Glutamatergic neuron (in vitro differentiated cells): ENCODE measurements at places on chromosomes 12 and 14.

DNA sequence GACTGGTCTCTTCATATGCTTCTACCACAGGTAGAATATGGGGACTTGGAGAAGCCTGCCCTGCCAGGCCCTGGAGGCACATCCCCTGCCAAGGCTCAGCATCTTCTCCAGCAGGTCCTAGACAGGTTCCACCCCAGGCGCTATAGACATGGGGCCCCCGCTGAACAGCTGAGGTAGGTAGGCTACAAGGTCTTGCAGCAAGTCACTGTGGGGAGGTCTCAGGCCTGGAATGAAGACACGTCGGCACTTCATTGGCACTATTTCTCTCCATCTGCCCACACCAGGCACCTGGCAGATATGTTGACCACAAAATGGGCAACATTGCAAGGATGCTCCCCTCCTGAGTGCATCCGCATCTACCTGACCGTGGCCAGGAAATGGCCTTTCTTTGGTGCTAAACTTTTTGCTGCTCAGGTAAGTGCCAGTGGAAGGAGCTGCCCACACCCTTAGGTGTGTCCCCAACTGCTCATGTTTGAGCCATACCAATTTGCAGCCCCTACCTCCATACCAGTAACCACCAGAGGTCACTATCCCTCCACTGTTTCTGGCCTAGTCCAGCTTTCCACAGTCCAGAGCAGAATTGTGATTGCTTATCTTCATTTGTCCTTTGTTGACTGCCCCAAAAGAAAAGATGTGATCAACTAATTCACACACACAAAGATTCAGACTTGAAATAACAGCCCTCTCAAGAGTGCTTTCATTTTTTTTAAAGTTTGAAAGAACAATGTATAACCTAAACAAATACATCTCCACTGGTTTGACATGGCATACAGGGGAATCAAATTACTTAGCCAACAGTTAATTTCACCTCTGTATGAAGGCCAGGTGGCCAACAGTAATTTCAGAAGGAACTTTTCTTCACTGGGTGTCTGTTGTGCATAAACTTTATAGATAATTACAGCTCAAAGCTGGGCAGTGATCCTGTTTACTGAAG is 16.1 kb downstream of the PIGH start:
- H3K27ac ChIP-seq: no peak overlapping the region
- H3K36me3 ChIP-seq: no peaks in the 10 kb centered on the region
- no peak overlapping the region for H3K4me3 ChIP-seq
- peak; percentile 47 for DNase-seq

DNA sequence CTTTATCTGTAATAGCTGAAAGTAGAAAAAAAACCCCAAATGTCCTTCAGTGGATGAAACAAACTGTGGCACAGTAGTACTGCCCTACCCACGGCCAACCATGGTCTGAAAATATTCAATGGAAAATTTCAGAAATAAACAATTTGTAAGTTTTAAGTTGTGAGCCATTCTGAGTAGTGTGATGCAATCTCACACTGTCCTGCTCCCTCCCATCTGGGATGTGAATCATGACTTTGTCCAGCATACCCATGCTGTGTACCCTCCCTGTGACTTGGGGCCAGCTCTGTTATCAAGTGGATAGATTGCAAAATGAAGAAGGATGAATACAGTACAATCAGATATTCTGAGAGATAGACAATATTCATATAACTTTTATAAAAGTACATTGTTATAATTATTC is 106.2 kb downstream of the SMOC1 start:
- no peaks in the 10 kb centered on the region for H3K4me1 ChIP-seq
- no peak for DNase-seq
- no peaks in the 10 kb centered on the region for H3K36me3 ChIP-seq
- H3K27ac ChIP-seq: no peak overlapping the region

DNA sequence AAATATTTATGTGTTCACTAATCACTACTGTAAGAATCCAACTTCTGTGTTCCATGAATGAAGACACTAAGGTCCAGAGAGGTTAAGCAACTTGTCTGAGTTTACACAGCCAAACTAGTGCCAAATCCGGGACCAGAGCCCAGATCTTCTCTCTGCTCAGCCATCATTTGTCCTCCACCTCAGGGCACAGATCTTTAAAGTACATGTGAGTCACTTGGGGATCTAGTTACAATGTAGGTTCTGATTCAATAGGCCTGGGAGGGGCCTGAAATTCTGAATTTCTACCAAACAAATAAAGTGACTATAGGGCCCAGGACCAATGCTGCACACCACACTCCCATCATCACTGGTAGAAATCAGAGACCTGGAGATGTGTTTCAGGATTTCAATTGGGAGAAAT is 162.9 kb downstream of the GXYLT1 start:
- no peak for DNase-seq
- H3K4me3 ChIP-seq: no peak overlapping the region
- H3K27me3 ChIP-seq: no peaks in the 10 kb centered on the region

DNA sequence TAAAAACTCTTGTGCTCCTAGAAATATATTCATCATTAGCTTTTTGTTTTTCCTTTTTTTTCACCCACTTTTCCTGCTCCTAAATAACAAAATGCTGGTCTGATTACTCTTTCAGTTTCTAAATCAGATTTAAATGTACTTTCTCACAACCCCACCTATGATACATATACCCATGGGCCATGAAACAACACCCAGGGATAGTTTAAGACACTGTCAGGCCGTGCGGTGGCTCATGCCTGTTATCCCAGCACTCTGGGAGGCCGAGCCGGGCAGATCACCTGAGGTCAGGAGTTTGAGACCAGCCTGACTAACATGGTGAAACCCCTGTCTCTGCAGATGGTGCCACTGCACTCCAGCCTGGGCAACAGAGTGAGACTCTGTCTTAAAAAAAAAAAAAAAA is 1.6 kb upstream of the NUMB start:
- DNase-seq: no peak
- H3K4me3 ChIP-seq: no peak overlapping the region
- H3K27me3 ChIP-seq: peaks cover 4% of the 10 kb centered on the region
- no peaks in the 10 kb centered on the region for H3K36me3 ChIP-seq

DNA sequence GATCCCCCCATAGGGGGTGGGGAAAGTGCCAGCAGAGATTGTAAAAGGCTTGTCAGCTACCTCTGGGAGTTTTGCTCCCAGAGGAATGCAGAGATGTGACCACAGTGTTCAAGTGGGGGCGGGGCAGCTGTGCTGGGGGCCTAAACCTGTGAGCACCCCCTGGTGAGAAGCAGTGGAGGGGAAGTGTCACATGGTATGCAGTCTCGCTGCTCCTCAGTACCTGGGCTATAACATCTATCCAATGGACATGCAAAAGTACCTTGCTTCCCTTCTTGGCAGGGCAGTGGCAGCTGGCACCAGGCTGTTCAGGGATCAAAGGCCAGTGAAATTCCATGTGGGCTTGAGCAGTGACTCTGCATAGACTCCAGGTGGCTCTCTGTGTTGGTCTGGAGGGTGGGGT is 20.3 kb downstream of the OR4K2 start:
- no peak overlapping the region for H3K27ac ChIP-seq
- H3K36me3 ChIP-seq: no peaks in the 10 kb centered on the region
- DNase-seq: no peak
- no peaks in the 10 kb centered on the region for H3K4me1 ChIP-seq
- no peak overlapping the region for H3K4me3 ChIP-seq

- no peak overlapping the region for H3K4me3 ChIP-seq
- peaks cover 15% of the 10 kb centered on the region for H3K4me1 ChIP-seq
- peaks cover 6% of the 10 kb centered on the region for H3K27me3 ChIP-seq
- no peak for DNase-seq
Measured at GRCh38 chr14:100278702-100279101, 27.5 kb downstream of the SLC25A29 start.

DNA sequence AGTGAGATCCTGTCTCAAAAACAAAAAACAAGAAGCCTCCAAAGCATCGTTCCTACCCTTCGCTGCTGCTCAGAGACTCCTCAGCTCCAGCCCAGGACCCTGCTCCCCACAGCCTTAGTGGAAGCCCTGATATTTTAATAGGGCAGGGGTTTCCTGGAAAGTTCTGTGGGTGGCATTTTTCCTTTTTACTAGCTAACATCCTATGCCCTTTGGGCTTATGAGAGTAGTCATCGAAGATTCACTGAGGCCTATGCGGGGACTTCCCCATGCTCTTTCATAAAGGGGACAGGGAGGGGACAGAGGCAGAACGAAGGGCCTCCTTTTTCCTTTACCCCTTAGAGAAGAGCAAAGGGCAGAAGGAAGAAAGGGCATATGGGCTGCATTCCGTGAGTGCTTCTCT is 8.3 kb downstream of the LAG3 start:
- peaks cover 29% of the 10 kb centered on the region for H3K4me1 ChIP-seq
- peak overlapping the region; percentile 66 for H3K27ac ChIP-seq
- H3K27me3 ChIP-seq: peaks cover 18% of the 10 kb centered on the region
- H3K36me3 ChIP-seq: no peaks in the 10 kb centered on the region
- DNase-seq: no peak
- H3K4me3 ChIP-seq: no peak overlapping the region

- H3K36me3 ChIP-seq: no peaks in the 10 kb centered on the region
- peaks cover 8% of the 10 kb centered on the region for H3K4me1 ChIP-seq
- H3K27ac ChIP-seq: no peak overlapping the region
- H3K27me3 ChIP-seq: peaks cover 2% of the 10 kb centered on the region
- H3K4me3 ChIP-seq: no peak overlapping the region
- no peak for DNase-seq
Measured at GRCh38 chr14:68018598-68018997, 199.0 kb downstream of the RAD51B start.

- peaks cover 19% of the 10 kb centered on the region for H3K27me3 ChIP-seq
- H3K36me3 ChIP-seq: no peaks in the 10 kb centered on the region
- DNase-seq: no peak
- H3K27ac ChIP-seq: peak overlapping the region; percentile 52
- no peak overlapping the region for H3K4me3 ChIP-seq
Measured at GRCh38 chr14:105195522-105196264, 14.6 kb upstream of the NUDT14 start.

DNA sequence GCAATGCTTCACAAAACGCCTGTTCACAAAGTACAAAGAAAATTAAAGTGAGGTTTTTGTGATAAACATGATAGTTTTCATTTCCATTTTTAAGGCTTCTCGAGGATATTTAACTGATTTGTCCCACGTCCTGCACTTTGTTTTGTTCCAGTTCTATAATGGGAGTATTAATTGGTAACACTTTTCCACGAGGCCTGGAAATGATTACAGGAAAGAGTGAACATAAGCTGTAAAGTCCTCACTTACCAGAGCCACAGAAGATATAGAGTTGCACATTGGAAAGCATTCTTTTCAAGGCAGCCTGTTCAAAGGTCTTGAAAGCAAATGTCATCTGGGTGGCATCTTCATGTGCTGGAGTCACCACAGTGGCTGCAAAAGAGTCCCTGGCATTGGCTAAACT is 1236.6 kb downstream of the BCL11B start:
- DNase-seq: no peak
- no peaks in the 10 kb centered on the region for H3K27me3 ChIP-seq
- peaks cover 7% of the 10 kb centered on the region for H3K36me3 ChIP-seq
- H3K4me3 ChIP-seq: no peak overlapping the region
- no peak overlapping the region for H3K27ac ChIP-seq

DNA sequence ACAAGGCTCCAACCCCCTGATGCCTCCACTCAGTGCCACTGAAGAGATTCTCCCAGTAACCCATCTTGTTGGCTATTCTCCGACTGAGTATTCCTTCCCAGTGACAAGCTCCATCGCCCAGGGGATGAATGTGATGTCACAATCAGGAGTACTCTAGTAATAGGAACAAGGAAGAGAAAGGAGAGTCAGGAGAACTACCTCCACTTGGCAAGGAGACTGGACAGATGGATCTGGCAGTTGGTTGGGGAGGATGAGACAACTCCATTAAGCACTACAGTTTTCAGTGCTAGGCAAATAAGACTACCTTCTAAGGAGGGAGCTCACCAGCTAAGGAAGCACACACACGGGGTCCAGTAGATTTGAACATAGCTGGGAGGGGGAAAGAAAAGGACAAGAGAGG is 5.3 kb downstream of the RNF41 start:
- peaks cover 2% of the 10 kb centered on the region for H3K27me3 ChIP-seq
- peaks cover 12% of the 10 kb centered on the region for H3K36me3 ChIP-seq
- peak overlapping the region; percentile 74 for H3K27ac ChIP-seq
- H3K4me1 ChIP-seq: peaks cover 2% of the 10 kb centered on the region
- H3K4me3 ChIP-seq: no peak overlapping the region

GRCh38 chr14:96874127-96874526 is 76.9 kb downstream of the VRK1 start:
- no peak overlapping the region for H3K27ac ChIP-seq
- no peak for DNase-seq
- H3K4me3 ChIP-seq: no peak overlapping the region
- H3K36me3 ChIP-seq: no peaks in the 10 kb centered on the region
- no peaks in the 10 kb centered on the region for H3K27me3 ChIP-seq

- H3K27ac ChIP-seq: no peak overlapping the region
- peaks cover 7% of the 10 kb centered on the region for H3K4me1 ChIP-seq
- H3K27me3 ChIP-seq: no peaks in the 10 kb centered on the region
- no peak overlapping the region for H3K4me3 ChIP-seq
- no peak for DNase-seq
Measured at GRCh38 chr12:89244536-89244935, 107.8 kb downstream of the DUSP6 start.

GRCh38 chr12:62865937-62866336 is 69.0 kb downstream of the PPM1H start:
- no peak for DNase-seq
- H3K27ac ChIP-seq: no peak overlapping the region
- H3K36me3 ChIP-seq: no peaks in the 10 kb centered on the region
- no peaks in the 10 kb centered on the region for H3K4me1 ChIP-seq
- no peak overlapping the region for H3K4me3 ChIP-seq

DNA sequence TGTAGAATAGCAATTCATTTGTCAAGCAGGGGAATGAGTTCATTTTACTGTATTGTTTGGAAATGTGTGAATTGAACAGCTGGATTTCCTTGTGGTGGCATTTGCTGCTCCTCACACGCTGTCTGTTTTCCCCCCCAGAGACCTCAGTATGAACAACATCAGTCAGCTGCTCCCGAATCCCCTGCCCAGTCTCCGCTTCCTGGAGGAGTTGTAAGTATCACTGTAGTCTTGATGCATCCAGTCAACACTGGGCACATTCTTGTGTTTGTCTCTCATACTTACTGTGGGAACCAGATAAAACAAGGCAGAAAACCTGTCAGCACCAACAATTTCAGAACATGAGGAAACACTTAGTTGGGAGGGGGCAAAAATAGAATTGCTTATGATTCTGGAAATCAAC is 64.9 kb downstream of the LGR5 start:
- no peaks in the 10 kb centered on the region for H3K36me3 ChIP-seq
- DNase-seq: peak; percentile 25
- no peak overlapping the region for H3K4me3 ChIP-seq
- H3K27me3 ChIP-seq: no peaks in the 10 kb centered on the region

DNA sequence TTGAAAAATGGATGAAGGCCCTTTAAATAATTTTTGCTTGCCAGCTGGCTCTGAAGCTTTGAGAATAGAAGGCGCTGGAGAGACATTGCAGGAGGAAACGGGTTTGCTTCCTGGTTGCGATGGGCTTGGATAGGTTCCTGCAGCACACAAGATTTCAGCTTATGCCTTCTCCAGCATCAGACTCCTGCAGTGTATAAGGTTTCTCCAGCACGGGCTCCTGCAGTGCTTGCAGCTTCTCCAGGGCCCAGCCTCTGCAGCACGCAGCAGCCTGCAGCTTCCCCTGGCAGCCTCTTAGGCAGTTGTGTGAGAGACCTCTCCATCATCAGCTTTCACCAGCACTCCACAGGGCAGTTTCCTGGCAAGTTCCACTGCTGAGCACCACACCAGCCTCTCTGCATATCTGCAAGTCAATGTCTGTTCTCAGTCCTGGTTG is 78.7 kb upstream of the ZDHHC17 start:
- H3K4me3 ChIP-seq: no peak overlapping the region
- no peak overlapping the region for H3K27ac ChIP-seq
- DNase-seq: peak; percentile 22
